Hindlimb muscle (tissue), 1 donor: ENCODE measurements at places on chromosomes 6 and 20.
A peak's percentile ranks its signal among the peaks of the same experiment; 100 is the strongest.

- no peak for DNase-seq
Measured at GRCh38 chr20:2032168-2032567, 38.3 kb upstream of the PDYN start.

GRCh38 chr6:108651340-108652227, 90.9 kb downstream of the FOXO3 start:
- peak; percentile 70 for DNase-seq

DNA sequence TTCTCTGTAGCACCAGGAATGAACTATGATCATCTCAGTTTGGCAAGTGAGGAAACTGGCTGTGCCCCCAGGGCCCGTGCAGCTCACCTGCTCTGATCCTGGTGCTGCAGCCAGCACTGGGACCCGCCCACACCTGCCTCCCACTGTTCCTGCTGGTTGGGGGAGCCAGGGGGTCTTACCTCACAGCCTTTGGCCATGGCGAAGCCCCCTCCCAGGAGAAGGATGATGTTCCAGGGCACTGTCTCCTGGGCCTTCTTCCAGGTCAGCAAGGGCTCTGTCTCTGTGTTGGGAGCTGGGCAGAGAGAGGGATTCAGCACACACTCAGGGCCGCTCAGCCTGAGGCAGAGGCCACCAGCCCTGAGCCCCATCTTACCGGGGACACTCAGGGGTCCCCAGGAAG, 24.9 kb upstream of the OCSTAMP start:
- DNase-seq: no peak

DNA sequence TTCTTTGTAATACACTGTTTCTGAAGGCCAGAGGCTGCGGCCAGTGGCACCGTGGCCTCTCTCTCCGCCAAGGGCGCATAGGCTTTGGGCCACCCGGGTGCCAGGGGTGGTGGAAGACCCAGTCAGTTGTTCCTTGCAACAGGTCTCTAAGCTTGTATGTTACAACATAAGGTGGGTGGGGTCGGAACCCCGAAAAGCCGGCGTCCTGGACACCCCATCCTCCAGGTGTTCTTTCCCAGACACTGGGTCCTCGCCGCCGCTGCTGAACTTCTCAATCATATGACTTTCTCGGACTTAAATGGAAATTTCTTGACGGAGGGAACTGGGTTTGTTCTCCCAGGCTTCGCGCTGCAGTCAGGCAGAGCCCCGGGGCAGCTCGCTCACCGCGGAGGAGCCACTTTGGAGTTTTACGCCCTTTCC, 983 bp upstream of the KCNQ5 start:
- no peak for DNase-seq

GRCh38 chr20:47710665-47711045, 74.6 kb downstream of the SULF2 start:
- no peak for DNase-seq

DNA sequence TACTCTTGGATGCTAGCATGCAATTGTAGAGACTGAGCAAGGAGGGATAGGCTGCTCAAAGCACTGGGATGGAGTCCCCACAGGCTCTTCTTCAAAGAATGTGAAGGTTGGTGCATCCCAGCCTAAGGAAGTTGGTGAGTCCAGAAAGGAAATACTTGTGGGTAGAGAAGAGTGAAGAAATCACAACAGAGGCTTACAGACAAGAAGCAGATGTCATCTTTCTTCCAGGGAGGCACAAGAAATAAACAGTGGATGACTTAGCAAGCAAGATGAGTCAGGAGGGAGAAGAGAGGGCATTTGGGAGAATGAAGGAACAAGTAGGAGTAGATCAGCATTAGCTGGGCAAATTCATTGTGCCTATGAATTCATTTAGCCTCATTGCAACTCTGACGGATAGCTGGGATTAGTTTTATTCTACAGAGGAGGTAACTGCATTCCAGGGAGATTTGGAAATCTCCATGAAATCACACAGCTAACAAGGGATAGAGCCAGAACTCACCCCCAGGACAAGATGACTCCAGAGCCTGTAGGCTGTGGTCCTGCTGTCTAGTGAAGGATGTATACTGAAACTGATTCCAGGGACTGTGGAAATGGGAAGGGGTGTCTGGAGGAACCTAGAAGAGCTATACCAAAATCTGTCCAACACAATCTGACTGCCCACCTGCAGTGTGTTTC, 125.8 kb upstream of the SPTLC3 start:
- DNase-seq: no peak

GRCh38 chr6:87772597-87773530, 70.8 kb upstream of the AKIRIN2 start:
- DNase-seq: no peak

DNA sequence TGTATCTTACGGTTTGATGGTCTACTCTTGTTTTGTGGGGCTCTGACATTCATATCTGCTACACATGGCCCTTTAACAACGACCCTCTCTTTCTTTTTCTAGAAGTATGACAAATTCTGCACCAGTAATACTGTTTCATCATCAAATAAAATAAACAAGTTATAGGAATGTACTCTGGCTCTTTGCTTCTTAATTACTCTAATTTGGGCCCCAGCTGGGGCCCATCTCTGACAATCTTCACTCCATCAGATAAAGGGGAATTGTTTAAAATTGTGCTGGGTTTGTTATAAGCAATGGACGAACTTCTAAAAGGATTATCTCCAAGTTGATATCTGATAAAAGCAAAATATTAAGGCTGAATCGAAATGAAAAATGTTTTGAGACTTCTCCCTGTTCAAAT, 343.6 kb upstream of the JAG1 start:
- DNase-seq: no peak

GRCh38 chr6:22362361-22362760, 65.5 kb upstream of the PRL start:
- no peak for DNase-seq

- no peak for DNase-seq
Measured at GRCh38 chr6:142878407-142878806, 66.6 kb downstream of the HIVEP2 start.

- DNase-seq: no peak
Measured at GRCh38 chr6:133108419-133108818, 132.7 kb upstream of the EYA4 start.

GRCh38 chr20:39885975-39886649, 802.9 kb downstream of the MAFB start:
- DNase-seq: no peak

DNA sequence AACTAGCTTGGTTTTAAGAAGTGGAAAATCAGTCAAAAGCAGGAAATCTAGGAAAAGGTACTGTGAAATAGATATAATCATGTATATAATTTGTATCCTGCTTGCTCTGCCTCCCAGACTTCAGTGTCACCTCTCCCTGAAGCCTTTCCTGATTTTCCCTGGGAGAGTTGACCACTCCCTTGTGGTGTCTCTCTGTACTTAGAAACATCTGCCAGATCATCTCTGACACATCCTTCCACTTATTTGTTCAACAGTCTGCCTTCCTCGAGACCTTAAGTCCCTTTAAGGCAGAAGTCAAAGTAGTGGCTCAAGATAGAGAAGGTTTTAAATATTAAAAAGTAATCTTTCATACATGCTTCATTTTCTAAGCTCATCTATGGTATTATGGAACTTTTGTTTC, 236.5 kb downstream of the CDKAL1 start:
- no peak for DNase-seq

DNA sequence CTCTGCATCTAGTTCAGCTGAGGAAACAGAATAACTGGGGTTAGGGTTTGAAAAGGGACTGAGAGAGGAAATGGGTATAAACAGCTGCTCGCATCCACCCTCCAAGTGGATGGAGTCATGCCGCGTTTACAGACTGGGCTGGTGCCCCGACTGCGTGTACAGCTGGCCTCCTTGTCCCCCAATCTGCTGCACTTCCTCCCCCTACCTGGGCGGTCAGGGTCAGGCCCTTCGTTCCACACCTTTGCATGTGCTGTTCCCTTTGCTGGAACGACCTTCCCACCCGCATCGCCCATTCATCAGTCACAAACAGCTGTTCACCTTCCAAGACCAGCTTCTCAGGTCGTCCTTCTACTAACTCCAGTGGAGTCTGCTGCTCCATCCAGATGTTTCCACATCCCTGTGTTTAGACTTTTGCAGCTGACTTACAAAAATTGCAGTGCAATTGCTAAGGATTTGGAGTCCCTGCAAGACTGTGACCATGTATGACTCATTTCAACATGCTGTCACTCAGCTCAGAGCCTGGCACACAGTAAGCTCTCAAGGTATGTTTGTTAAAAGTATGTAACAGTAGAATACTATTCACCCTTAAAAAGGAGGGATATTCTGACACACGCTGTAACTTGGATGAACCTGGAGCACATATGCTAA, 129.3 kb downstream of the DTNBP1 start:
- DNase-seq: no peak

- no peak for DNase-seq
Measured at GRCh38 chr6:82980086-82980485, 85.6 kb downstream of the UBE3D start.
